Neural progenitor cell (in vitro differentiated cells): ENCODE measurements at places on chromosomes 6 and 20. TPM values are rescaled to one million over a fixed set of nuclear protein-coding genes. Genes with fewer than 3 reads are reported as not detected.
A peak's percentile ranks its signal among the peaks of the same experiment; 100 is the strongest.

Gene COL19A1
- 0.03 TPM in 1 of 2 replicates, not detected in the other for total RNA-seq

GRCh38 chr6:31663961-31664789 lies 622 bp downstream of the GPANK1 start:
- peak overlapping the region; percentile 90 for H3K4me3 ChIP-seq
- H3K36me3 ChIP-seq, result no peaks in the 10 kb centered on the region
- peak overlapping the region; percentile 93 for H3K27ac ChIP-seq
- peaks cover 27% of the 10 kb centered on the region for H3K4me1 ChIP-seq

- H3K36me3 ChIP-seq, result no peaks in the 10 kb centered on the region
- DNase-seq, result no peak
- H3K4me3 ChIP-seq, result no peak overlapping the region
- H3K27me3 ChIP-seq, result no peaks in the 10 kb centered on the region
- no peak overlapping the region for H3K27ac ChIP-seq
Measured at GRCh38 chr6:125826695-125827463, 36.1 kb downstream of the NCOA7 start.

Gene MRPS18B
- total RNA-seq, result 18.5 and 32.1 TPM in 2 replicates

Gene LYRM4
- 23.9 and 38.0 TPM in 2 replicates for total RNA-seq

DNA sequence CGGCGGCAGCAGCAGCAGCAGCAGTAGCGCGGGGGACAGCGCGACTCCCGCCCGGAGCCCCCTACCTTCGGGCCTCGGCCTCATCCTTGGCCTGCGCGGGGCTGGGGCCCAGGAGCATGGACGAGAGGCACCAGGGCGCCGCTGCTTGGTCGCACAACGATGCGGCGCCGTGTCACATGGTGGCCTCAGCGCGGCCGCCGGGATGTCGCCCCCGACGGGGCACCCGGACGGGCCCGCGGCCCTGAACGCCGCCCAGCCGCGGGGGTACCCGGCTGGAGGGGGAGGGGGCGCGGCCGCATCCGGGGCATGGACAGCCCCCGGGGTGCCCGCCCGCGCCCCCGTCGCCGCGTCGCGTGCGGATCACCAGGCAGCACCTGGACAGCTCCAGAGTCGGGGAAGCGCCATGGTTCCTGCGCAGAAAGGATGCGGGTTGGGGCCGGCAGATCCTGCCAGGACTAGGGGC lies 57.1 kb downstream of the CDH22 start:
- no peak overlapping the region for H3K27ac ChIP-seq
- no peaks in the 10 kb centered on the region for H3K36me3 ChIP-seq
- peaks cover 89% of the 10 kb centered on the region for H3K27me3 ChIP-seq
- H3K4me1 ChIP-seq, result peaks cover 13% of the 10 kb centered on the region
- peak; percentile 83 for DNase-seq

DNA sequence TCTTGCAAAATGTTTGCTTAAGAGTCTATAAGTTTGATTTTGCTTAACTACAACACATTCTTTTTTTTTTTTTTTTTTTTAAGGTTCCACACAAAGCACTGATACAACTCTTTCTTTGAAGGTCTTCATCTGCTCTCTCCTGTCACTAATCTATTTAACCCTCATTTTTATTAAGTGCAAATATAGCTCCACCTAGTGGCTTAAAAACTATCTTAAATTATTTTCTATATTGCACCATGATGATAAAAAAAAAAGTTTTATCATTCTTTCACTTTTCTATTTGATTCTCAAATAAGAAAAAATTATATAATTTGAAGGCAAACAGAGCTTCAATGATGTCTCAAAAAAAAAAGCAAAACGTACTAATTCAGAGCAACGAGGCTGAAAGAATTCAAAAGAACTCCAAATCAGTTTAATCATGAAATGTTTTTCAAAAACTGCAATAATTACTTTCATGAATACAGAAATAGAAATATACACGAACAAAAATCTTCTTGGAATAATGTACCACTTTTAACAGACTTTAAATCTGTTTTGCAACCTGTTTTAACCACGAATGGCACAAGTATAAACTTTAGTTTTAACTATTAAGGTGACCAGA lies 12.8 kb downstream of the ESF1 start:
- no peak overlapping the region for H3K27ac ChIP-seq
- H3K4me3 ChIP-seq, result no peak overlapping the region

- no peaks in the 10 kb centered on the region for H3K4me1 ChIP-seq
- H3K27me3 ChIP-seq, result peaks cover 13% of the 10 kb centered on the region
- H3K4me3 ChIP-seq, result peak overlapping the region; percentile 30
- H3K27ac ChIP-seq, result no peak overlapping the region
- peak; percentile 90 for DNase-seq
Measured at GRCh38 chr6:69232911-69233448, 563.8 kb downstream of the LMBRD1 start.

DNA sequence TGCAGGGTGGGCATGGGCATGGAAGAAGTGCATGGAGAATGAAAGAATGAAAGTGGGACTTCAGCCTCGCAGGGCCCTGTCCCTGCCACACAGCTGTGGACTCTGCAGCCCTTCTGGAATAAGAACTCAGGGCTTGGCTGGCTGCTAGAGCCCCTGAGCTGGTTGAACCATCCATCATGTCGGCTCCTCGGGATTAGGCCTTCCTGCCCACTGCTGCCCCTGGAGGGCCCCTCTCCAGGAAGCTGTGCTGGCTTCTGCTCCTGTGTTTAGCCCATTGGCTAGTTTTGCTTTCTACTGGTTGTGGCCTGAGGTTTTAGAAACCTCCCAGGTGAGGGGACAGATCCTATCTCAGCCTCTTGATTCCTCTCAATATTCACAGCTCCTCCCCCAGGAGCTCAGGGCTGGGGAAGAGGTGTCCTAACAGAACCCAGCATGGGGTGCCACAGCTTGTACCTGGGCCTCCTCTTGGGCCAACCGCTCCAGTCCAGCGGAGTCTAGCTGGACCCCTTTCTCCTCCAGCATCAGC lies 7.9 kb downstream of the AARS2 start:
- no peak overlapping the region for H3K4me3 ChIP-seq
- H3K27ac ChIP-seq, result no peak overlapping the region
- no peak for DNase-seq
- H3K36me3 ChIP-seq, result no peaks in the 10 kb centered on the region
- H3K4me1 ChIP-seq, result no peaks in the 10 kb centered on the region
- no peaks in the 10 kb centered on the region for H3K27me3 ChIP-seq

- H3K4me3 ChIP-seq, result no peak overlapping the region
- H3K4me1 ChIP-seq, result peaks cover 5% of the 10 kb centered on the region
- H3K27ac ChIP-seq, result no peak overlapping the region
Measured at GRCh38 chr6:71298459-71298858, 9.8 kb downstream of the OGFRL1 start.

- peaks cover 4% of the 10 kb centered on the region for H3K4me1 ChIP-seq
- H3K27me3 ChIP-seq, result no peaks in the 10 kb centered on the region
- H3K36me3 ChIP-seq, result no peaks in the 10 kb centered on the region
- no peak overlapping the region for H3K27ac ChIP-seq
Measured at GRCh38 chr20:60630609-60631008, 621.5 kb upstream of the CDH4 start.

- H3K4me1 ChIP-seq, result no peaks in the 10 kb centered on the region
- H3K27me3 ChIP-seq, result no peaks in the 10 kb centered on the region
- no peak overlapping the region for H3K27ac ChIP-seq
- H3K4me3 ChIP-seq, result no peak overlapping the region
- DNase-seq, result peak; percentile 23
Measured at GRCh38 chr20:36400909-36401735, 95.0 kb downstream of the DLGAP4 start.

GRCh38 chr6:129671442-129672340 lies 38.3 kb downstream of the ARHGAP18 start:
- H3K36me3 ChIP-seq, result no peaks in the 10 kb centered on the region
- no peak overlapping the region for H3K4me3 ChIP-seq
- DNase-seq, result peak; percentile 33
- H3K27ac ChIP-seq, result no peak overlapping the region

- no peak overlapping the region for H3K27ac ChIP-seq
- H3K27me3 ChIP-seq, result no peaks in the 10 kb centered on the region
- no peak for DNase-seq
- no peaks in the 10 kb centered on the region for H3K4me1 ChIP-seq
- no peaks in the 10 kb centered on the region for H3K36me3 ChIP-seq
Measured at GRCh38 chr6:122116119-122116834, 283.2 kb upstream of the HSF2 start.

GRCh38 chr6:129786548-129786947 lies 74.6 kb downstream of the TMEM244 start:
- no peaks in the 10 kb centered on the region for H3K4me1 ChIP-seq
- no peak overlapping the region for H3K4me3 ChIP-seq
- no peak overlapping the region for H3K27ac ChIP-seq

DNA sequence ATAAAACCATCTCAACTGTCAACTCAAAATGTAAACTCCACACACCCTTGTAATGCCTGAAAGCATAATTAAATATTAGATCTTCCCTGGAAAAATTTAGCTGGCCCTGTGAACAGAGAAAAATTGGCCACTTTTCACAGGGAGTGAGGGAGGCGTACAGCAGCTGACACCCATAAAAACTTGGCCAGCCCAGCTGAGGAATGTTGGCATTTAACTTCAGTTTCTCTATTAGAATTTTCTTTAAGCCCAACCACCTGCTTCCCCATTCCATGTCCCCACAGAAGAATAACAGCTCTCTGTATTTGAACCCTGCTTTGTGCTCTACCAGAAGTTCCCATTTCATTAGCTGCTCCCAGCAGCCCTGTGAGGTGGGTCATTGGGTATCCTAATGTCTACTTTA lies 41.0 kb downstream of the PKHD1 start:
- no peaks in the 10 kb centered on the region for H3K36me3 ChIP-seq
- H3K27me3 ChIP-seq, result no peaks in the 10 kb centered on the region
- DNase-seq, result no peak
- no peaks in the 10 kb centered on the region for H3K4me1 ChIP-seq
- H3K4me3 ChIP-seq, result no peak overlapping the region
- H3K27ac ChIP-seq, result no peak overlapping the region

GRCh38 chr6:48378884-48379407 lies 267.9 kb upstream of the PTCHD4 start:
- no peaks in the 10 kb centered on the region for H3K36me3 ChIP-seq
- H3K4me3 ChIP-seq, result no peak overlapping the region
- H3K27me3 ChIP-seq, result no peaks in the 10 kb centered on the region
- no peak overlapping the region for H3K27ac ChIP-seq

- peaks cover 24% of the 10 kb centered on the region for H3K4me1 ChIP-seq
- DNase-seq, result no peak
- H3K27ac ChIP-seq, result no peak overlapping the region
- H3K36me3 ChIP-seq, result no peaks in the 10 kb centered on the region
- no peaks in the 10 kb centered on the region for H3K27me3 ChIP-seq
Measured at GRCh38 chr6:159981403-159982245, 12.7 kb downstream of the IGF2R start.

Gene EEF1A2
- 0.54 and 1.5 TPM in 2 replicates for total RNA-seq

- peak; percentile 77 for DNase-seq
- peak overlapping the region; percentile 77 for H3K27ac ChIP-seq
- H3K4me1 ChIP-seq, result peaks cover 9% of the 10 kb centered on the region
- no peaks in the 10 kb centered on the region for H3K36me3 ChIP-seq
- H3K4me3 ChIP-seq, result peak overlapping the region; percentile 73
Measured at GRCh38 chr6:28543651-28544610, 18.2 kb downstream of the GPX5 start.

GRCh38 chr20:57582432-57583288 lies 21.8 kb downstream of the PCK1 start:
- no peak overlapping the region for H3K27ac ChIP-seq
- H3K4me3 ChIP-seq, result no peak overlapping the region
- peak; percentile 64 for DNase-seq
- peaks cover 7% of the 10 kb centered on the region for H3K4me1 ChIP-seq

GRCh38 chr6:109315341-109316110 lies 66.7 kb downstream of the CD164 start:
- H3K27me3 ChIP-seq, result no peaks in the 10 kb centered on the region
- no peaks in the 10 kb centered on the region for H3K36me3 ChIP-seq
- H3K27ac ChIP-seq, result no peak overlapping the region
- H3K4me1 ChIP-seq, result peaks cover 15% of the 10 kb centered on the region

Gene LRRC1
- total RNA-seq, result 12.2 and 14.0 TPM in 2 replicates

DNA sequence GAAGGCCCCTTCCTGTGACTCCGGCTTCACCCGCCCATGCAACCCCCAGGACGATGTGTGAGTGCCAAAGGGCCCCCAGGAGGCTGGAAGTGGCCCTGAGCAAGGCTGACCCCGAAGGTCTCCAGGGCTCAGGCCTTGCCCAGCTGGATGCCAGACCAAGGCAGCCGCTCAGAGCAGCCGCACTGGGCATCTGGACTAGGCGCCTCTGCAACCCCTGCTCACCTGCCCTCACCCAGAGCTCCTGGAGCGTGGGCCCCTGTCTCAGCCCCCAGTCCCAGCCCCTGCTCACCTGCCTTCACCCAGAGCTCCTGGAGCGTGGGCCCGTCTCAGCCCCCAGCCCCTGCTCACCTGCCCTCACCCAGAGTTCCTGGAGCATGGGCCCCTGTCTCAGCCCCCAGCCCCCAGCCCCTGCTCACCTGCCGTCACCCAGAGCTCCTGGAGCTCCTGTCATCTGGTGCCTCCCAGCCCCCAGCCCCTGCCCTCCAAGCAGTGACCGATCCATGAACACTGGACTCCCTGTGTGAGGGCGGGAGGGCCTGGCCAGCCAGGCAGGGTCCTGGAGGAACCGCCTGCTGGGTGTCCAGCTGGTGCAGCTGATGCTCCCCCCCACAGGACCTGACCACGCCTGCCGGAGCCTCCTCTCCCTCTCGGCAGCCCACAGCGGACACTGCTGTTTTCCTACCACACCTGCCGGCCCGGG lies 1.1 kb downstream of the SRMS start:
- no peak for DNase-seq
- H3K27me3 ChIP-seq, result no peaks in the 10 kb centered on the region
- no peaks in the 10 kb centered on the region for H3K36me3 ChIP-seq
- no peaks in the 10 kb centered on the region for H3K4me1 ChIP-seq

DNA sequence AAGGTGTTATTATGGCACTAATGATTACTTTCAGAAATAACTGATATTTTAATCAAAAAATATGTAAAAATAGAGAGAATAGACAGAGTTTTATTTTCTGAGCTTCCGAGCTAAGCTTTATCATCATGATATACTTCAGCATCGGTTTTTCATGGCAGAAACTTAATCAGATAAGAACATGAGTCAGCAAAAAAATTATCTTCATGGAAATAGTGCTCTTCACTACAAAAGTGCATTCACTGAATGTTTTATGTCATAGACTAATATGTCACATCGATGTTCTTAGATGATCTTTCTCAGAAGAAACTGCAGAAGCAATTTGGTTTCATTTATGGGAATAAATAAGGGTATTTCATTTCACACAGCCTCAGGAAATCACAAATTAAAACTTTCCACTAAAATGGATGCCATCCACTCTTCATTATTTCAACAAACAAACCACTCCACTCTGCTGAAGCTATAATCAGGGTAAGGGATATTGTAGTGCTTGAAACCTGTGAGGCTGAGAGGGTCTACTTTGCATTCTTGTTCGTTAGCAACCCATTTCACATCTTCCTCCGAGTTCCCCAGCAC lies 10.2 kb upstream of the MAP3K7 start:
- H3K36me3 ChIP-seq, result no peaks in the 10 kb centered on the region
- DNase-seq, result peak; percentile 37
- peak overlapping the region; percentile 0 for H3K27ac ChIP-seq
- no peaks in the 10 kb centered on the region for H3K27me3 ChIP-seq
- H3K4me3 ChIP-seq, result no peak overlapping the region
- peaks cover 15% of the 10 kb centered on the region for H3K4me1 ChIP-seq

Gene MAK
- 1.7 and 4.2 TPM in 2 replicates for total RNA-seq

Gene SLC17A3
- not detected in 2 replicates for total RNA-seq
